ENCODE measurements at places on chromosomes 4 and X.

DNA sequence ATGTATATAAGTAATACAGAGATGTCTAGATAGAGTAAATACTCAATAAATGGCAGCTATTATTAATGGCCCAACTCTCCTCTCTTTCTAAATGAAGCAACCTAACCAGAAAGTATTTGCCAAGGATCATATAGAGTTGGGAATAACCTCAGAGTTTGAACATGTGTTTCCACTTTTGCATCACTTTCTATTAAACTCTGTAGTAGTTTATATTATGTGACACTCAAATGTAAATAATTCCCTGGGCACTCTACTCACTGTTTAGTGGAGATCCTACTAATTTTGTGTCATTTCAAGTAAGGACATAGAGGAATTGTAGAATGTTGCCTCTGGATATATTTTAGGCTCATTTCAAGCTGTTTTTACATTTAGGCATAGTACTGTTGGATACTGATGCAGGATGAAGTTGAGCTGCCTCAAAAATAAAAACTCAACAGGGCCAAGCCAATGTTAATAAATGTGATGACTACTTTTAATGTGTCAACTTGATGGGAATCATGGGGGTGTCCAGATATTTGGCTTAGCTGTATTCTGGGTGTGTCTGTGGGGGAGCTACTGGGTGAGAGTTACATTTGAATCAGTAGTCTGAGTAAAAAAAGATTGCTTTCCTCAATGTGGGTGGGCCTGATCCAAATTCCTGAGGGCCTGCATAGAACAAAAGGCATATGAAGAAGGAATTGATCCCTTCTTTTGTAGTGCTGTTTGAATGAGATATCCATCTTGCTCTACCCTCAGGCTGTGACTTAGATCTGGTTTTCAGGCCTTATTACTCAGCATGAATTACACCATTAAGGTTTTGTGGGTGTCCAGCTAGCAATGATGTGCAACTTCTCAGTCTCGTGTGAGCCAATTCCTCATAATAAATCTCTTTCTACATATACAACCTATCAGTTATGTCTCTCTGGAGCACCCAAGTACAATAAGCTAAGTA is 1368.2 kb downstream of the STIM2 start:
- DNase-seq = no peak

GRCh38 chrX:45760187-45760742 is 559.6 kb upstream of the DIPK2B start:
- DNase-seq = no peak

DNA sequence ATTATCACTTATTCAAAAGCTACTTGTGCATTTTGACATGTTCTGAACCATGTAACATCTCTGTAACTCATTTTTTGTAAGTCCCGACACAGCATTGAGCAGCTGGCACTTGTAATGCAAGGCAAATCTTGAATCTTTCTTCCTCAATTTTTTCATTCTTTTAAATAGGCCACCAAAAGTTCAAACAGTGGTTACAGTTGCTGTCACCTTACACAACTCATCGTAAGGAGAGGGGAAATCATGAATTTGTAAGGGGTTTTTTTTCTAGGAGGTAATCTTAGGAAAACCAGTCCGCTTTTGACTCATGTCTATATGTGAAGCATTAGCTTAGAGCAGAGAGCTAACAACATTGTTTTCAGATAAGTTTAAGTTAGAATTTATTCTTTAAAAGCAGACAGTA is 124.5 kb downstream of the PDLIM5 start:
- DNase-seq = no peak

- peak; percentile 76 for DNase-seq
Measured at GRCh38 chr4:78864405-78865024, 74.7 kb downstream of the PAQR3 start.

GRCh38 chr4:7309181-7309580 is 116.8 kb downstream of the SORCS2 start:
- DNase-seq = no peak

DNA sequence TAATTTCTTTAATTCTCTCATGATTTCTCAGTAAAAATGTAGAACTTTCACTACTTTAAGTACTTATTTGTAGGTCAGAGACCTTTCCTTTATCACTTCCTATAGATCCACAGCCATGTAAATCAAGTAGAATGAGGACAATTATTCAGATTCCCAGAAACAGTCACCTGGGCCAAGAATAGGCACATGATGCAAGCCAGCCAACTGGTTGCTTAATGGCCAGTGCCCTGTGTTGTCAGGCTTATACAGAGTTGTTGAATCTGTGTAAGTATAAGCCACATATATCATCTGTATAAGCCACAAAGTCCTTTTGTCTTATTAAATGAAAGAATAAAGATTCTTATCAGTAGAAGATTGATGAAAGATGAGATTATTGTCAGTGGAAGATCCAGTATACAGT is 5.2 kb downstream of the BANK1 start:
- no peak for DNase-seq

- no peak for DNase-seq
Measured at GRCh38 chrX:9578083-9578779, 113.4 kb downstream of the TBL1X start.

DNA sequence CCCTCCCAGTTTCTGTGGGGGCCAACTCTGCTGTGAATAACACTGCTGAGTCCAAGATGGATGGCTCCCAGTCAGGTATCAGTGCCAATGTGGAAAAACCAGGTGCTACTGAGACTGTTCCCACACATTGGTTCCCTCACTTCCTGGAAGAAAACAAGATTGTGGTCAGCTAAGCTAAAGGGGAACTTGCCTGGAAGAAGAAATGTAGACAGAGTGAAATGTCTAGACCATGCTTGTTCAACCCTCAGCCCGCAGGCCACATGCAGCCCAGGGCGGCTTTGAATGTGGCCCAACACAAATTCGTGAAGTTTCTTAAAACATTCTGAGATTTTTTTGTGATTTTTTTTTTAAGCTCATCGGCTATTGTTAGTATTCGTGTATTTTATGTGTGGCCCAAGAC is 28.6 kb upstream of the UTP14A start:
- no peak for DNase-seq

DNA sequence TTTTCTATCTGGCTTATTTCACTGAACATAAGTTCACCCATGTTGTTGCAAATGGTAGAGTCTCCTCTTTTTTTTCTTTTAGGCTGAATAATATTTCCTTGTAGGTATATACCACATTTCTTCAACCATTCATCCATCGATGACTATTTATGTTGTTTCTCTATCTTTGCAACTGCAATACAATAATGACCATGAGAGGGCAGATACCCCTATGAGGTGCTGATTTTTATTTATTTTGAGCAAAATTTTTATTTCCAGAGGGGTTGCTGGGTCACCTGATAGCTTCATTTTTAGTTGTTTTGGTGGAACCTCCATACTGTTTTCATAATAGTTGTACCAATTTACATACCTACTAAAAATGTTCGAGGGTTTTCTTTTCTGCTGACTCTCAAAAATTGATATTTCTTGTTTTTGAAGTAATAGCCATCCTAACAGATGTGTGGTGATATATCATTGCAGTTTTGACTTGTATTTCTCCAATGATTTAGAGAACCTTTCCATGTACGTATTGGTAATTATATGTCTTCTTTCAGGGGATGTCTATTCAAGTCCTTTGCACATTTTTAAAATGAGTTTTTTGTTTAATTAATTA is 1697.0 kb downstream of the PCDH7 start:
- no peak for DNase-seq

DNA sequence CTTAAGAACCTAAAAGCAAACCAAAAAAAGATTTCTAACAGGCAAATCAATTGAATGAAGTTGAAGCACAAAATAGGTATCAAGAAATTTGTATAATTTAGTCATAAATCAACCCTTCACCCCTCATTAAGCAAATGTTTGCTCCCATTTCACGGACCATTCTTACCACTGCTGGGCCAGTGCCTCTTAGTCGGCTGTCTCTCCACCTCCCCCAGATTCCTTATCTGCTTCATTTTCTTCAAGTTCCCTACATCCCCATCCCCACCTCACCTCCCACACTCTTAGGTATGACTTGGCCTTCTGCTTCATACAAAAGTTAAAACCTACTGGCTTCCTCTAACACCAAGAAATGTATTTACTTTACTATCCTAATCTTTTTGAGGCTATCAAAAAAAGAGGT is 11.8 kb downstream of the AASDH start:
- no peak for DNase-seq

DNA sequence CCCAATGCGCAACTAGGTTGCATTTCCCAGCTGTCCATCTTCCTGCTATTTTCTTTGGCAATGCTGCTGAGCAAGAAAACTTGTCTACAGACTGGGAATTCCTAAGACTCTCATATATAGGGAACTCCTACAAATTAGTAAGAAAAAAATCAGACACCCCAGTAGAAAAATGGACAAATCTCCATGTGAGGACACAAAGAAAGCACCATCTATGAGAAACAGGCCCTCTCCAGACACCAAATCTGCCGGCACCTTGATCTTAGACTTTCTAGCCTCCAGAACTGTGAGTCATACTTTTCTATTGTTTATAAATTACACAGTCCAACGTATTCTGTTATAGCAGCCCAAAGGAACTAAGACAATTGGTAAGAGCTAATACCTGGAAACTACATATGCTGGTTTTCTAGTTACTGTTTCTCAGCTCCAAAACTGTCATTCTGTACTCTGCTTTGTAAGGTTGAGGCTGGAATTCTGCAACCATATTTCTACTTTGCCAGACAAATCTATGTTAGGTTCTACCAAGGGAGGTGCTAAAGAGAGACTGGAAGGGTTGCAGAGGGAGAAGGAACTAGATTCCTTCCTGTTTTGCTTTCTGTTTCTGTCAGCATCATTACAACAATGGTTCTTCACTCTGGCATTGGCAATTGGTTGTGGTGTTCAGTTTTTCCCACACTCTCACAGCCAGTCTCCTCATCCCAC is 35.7 kb upstream of the FAM241A start:
- DNase-seq = no peak

Data from NCI-H1092 treated with DMSO at 0.1 percent for 48 hours (cell line).